Right renal pelvis (tissue), 4 donors: ENCODE measurements at places on chromosomes 11 and 22.

GRCh38 chr11:45901626-45902025 lies 5.4 kb downstream of the FREY1 start:
- DNase-seq = no peak

- DNase-seq = no peak
These were observed 15.4 kb downstream of the CAPN5 start for GRCh38 chr11:77081976-77082836.

GRCh38 chr11:10606536-10607208 lies 38.2 kb upstream of the LYVE1 start:
- DNase-seq = no peak

GRCh38 chr11:7451952-7452494 lies 33.3 kb upstream of the OLFML1 start:
- no peak for DNase-seq

GRCh38 chr11:133053124-133053776 lies 479.1 kb downstream of the OPCML start:
- DNase-seq = no peak

DNA sequence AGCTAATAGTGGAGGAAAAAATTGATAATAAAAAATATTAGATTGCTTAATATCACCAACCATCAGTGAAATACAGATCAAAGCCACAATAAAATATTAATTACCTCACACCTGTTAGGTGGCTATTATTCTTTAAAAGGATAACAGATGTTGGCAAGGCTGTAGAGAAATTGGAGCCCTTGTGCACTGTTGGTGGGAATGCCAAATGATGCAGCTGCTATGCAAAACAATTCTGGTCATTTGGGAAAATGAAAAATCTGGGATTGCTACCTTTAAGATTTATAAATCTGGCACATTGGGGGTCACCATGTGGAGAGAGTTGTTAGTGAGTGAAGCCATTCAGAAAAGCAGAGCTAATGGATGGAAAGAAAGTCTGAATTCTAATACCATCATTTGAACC lies 143.4 kb downstream of the FCHSD2 start:
- DNase-seq = no peak

GRCh38 chr22:22060200-22061084 lies 77.9 kb upstream of the TOP3B start:
- DNase-seq = no peak

DNA sequence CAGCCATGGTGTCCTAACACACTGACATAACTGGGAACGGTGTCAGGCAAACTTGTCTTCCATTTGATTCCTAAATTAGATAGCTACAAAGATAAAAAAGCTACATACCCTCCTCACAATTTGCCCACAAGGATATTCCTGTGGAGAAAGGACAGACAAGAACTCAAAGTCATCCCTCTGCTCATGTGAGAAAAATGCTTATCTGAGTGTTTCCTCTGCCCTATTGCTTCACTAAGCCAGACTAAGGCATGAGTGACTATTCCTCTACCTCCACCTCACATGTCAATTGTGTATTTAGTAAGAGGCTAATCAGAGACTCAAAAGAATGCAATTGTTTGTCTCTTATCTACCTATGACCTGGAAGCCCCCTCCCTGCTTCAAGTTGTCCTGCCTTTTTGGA lies 247.7 kb downstream of the DDX10 start:
- no peak for DNase-seq

DNA sequence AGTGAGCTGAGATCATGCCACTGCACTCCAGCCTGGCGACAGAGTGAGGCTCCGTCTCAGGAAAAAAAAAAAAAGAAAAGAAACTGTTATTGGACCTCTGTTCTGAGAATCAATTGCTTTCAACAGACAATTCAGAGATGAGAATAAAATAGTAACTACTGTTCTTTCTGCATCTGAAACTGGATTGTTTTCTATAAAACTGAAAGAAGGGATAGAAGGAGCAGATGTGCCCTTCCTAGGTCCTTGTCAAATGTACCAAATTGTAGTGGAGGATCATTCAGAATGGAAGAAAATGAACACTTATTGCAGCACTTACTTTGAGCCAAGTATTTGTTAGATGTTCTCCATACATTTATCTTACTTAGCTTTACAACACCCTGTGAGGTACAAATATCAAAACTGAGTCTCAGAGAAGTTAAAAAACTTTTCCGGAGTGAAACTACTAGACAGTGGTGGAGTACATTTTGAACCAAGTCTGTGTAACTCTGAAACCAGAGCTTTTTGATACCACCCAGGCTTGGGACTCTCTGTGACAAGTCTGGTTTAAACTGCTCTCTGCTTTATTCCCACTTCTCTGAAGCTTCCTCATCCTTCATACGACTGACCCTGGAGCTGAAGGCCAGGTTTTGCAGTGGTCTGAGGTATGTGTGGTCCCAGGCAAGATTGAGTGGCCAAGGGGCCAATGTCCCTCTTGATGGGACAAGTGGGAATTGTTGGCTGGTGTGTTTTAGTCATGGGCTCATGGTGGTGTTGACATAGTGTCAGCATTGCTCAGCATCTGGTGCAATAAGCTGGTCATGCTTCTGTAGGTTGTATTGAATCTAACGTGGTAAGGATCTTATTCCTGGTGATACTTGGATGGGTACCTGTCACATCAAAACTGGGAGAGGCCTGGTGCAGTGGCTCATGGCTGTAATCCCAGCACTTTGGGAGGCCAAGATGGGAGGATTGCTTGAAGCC lies 48.2 kb upstream of the CCDC134 start:
- DNase-seq = no peak

DNA sequence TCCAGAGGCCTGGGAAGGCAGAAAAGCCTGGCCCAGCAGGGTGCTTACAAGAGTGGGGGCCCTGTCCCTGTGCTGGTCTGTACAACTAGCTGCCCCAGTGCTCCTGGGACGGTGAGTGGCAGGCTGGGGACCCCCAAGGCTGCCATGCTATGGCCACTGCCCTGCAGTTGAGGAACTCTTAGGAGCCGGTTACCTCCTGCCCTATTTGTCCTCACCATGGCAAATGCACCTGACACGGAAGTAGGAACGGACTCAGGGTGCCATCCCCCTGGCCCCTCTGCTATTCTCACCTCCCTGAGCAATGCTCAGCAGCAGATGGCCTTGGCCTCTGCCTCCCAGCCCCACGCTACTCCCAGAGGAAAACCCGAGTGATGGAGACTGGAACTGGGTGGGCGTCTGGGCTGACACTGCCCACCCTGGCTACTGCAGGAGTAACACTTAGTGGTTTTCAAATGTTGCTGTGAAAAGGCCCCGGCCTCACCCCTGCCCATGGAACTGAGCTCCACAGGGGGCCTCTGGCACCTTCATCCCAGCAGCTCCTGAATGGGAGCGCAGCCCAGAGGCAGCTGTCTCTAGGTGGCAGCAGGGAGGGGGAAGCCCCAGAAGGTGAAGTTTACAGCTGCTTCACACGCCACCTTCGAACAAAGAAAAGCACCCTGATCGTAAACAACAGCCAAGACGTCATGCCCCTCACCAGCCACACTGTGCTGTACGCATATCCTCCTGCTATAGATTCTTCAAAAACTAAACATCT lies 105.3 kb downstream of the CTTN start:
- no peak for DNase-seq

DNA sequence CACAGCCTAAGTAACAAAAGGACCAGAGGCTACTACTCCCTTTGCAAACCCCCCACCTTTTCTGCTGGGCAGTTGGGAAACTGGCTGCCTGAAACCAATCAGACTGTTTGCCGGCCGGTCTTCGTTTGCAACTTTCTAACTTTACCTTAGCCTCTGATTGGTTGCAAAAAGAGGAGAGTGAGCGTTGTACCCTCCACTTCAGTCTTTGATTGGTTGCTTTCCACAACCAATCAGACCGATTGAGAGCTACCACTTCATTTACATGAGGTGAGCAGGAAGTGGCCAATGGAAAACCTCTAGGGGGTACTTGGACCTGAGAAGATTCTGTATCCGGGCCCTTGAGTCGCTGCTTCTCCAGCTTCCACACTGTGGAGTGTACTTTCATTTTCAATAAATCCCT lies 18.8 kb upstream of the CLNS1A start:
- no peak for DNase-seq

- no peak for DNase-seq
These were observed 122.6 kb upstream of the SORL1-AS1 start for GRCh38 chr11:121575250-121575962.

DNA sequence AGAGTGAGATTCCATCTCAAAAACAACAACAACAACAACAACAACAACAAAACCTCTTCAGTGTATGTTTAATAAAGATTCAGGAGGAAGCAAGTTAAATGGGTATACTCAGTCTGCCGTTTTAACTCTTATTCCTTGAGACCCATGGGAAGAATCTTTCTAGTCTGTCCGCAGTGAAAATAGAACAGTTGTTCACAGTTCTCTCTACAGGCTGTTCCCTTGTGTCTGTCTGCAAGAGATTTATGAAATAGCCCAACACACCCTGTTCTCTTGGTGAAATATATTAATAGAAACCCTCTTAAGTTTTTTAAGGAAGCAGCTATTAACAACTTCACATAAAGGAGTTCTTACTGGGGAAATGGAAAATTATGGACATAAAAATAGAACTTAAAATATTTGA lies 682.2 kb upstream of the RAG2 start:
- DNase-seq = no peak

- DNase-seq = no peak
These were observed 1.3 kb upstream of the B4GALNT4 start for GRCh38 chr11:367956-368413.

DNA sequence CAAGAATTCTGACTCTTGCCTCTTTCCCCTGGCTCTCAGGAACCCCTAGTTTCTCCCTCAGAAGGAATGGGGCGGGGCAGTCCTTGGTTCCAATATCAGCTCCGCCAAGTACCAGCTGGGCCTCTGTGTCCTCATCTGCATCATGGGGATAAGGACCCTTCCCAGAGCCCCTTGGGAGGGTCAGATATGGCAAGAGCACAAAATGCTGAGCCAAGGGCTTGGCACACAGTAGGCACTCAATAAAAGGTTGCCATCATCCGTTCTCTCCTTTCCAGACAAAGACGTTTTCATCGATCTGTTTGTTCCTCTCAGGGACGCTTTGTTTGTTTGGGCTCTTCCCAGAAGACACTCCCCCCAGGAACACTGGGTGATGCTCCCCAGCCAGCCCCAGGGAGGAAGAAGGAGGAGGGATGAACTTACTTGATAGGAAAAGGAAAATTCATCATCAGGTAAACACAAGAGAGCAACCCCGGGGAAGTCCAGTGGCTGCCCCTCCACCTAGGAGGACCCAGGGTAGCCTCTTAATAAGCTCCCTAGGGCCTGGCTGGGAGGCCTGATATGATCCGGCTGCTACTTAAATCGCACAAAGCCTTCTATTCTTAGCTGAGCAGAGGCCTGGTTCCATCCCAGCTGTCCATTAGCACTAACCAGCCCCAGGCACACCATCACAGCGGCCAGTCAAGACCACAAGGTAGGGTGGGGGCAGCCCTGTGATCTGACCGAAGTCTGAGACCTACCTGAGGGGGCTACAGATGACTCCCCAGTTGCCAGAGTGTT lies 19.6 kb downstream of the GDPD5 start:
- DNase-seq = no peak
